ENCODE measurements at places on chromosomes 16 and 17. TPM values are rescaled to one million over a fixed set of nuclear protein-coding genes. Genes with fewer than 3 reads are reported as not detected.

FBXL19 gene
- total RNA-seq: 28.0 TPM

RAMP2 gene
- total RNA-seq: 0.37 TPM

KAT8 gene
- 33.6 TPM for total RNA-seq

SOX8 gene
- total RNA-seq: under 0.01 TPM

IL34 gene
- 2.0 TPM for total RNA-seq

SPNS2 gene
- total RNA-seq: not detected

NT5M gene
- total RNA-seq: 2.2 TPM

CWC25 gene
- total RNA-seq: 12.6 TPM

ZFHX3 gene
- total RNA-seq: 3.3 TPM

LAT gene
- total RNA-seq: 0.33 TPM

GRIN2A gene
- 2.1 TPM for total RNA-seq

PIRT gene
- not detected for total RNA-seq

RGS11 gene
- 4.2 TPM for total RNA-seq

RNF112 gene
- total RNA-seq: 2.1 TPM

CCL4 gene
- not detected for total RNA-seq

CDH1 gene
- not detected for total RNA-seq

FASN gene
- 261 TPM for total RNA-seq

DNAI2 gene
- total RNA-seq: not detected

VWA3A gene
- total RNA-seq: 0.11 TPM

TSR3 gene
- total RNA-seq: 102 TPM

KRT15 gene
- 15.3 TPM for total RNA-seq

PRSS36 gene
- total RNA-seq: 0.33 TPM

OTOP3 gene
- total RNA-seq: not detected

DERL2 gene
- 40.7 TPM for total RNA-seq

HOXB7 gene
- total RNA-seq: 1.4 TPM

NOG gene
- 2.7 TPM for total RNA-seq

KRT24 gene
- not detected for total RNA-seq

PNPO gene
- total RNA-seq: 31.6 TPM

SHISA9 gene
- total RNA-seq: under 0.01 TPM

RUNDC3A gene
- not detected for total RNA-seq

GAST gene
- total RNA-seq: not detected

ZFPM1 gene
- 0.55 TPM for total RNA-seq

CIBAR2 gene
- total RNA-seq: not detected

DNAH9 gene
- not detected for total RNA-seq

JPH3 gene
- not detected for total RNA-seq

CMTM1 gene
- 1.2 TPM for total RNA-seq

ARHGAP27 gene
- total RNA-seq: 6.4 TPM

C17orf67 gene
- 0.87 TPM for total RNA-seq

TBX21 gene
- total RNA-seq: 0.12 TPM

NR1D1 gene
- total RNA-seq: 3.3 TPM

Data from uterine smooth muscle cell (primary cell).